ENCODE measurements at places on chromosomes 3 and 15.

DNA sequence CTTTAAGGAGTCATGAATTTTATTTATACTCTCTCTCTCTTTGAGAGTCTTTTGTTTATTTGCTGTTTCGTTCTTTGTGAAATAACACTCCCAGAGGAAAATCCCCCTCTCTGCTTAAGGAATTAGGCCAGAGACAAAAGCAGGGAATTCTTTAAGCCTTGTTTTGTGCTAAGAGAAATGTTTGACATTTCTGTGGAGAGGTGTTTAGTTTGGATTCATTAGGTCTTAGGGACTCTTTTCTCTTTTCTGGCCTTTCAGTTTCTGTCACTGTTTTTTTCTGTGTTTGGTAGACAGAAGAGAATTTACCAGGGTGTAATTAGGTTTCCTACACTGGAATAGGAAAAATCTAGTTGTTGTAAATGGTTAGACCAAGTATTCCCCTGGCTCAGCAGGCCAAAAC lies 241.8 kb upstream of the NR2F2 start:
- DNase-seq, result no peak

DNA sequence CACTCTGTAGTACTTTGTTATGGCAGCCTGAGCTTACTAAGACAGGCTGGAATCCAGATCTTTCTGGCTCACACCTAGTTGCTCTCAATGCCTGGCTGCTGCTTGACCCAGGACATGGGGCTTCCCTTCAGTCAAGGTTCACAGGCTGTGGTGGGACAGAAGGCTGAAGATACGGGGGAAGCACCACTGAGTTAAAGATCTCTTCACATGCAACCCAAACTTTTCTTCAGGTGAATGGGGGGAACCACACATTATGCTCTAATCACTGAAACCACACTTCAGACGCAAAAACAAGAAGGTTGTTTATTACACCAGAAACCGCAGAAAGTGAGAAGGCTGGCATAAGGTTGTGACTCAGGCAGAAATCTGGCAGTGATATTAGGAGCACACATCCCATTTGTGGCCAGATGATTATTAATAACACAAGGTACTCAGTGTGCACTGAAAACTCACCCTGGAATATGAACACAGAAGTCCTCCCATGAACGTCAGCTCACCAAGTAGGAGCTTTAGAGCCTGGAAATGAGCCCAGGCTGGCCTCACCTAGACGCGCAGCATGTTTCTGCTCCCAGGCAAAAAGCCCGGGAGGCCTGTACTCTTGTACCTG lies 230.5 kb upstream of the CHRNA7 start:
- DNase-seq, result no peak

GRCh38 chr15:36778531-36778930 lies 199.1 kb downstream of the CDIN1 start:
- DNase-seq, result peak; percentile 93

DNA sequence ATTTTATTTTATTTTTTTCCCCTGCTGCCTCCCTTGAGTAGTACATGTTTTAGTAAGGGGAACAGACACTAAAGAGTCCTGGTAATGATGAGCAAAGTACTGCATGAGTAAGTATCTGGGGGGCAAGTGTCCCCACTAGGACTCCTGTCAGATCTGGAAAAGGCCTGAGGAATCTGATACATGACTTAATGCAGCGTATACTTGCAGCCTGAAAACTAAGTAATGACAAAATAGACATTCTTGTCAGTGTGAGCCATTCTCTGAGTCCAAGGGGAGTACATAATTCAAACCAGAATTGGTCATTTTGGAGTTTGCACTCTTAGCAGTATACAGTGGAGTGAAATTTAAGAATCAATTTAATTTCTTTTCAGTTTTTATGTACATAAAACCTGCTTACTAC lies 27.5 kb downstream of the NXPE3 start:
- peak; percentile 32 for DNase-seq

DNA sequence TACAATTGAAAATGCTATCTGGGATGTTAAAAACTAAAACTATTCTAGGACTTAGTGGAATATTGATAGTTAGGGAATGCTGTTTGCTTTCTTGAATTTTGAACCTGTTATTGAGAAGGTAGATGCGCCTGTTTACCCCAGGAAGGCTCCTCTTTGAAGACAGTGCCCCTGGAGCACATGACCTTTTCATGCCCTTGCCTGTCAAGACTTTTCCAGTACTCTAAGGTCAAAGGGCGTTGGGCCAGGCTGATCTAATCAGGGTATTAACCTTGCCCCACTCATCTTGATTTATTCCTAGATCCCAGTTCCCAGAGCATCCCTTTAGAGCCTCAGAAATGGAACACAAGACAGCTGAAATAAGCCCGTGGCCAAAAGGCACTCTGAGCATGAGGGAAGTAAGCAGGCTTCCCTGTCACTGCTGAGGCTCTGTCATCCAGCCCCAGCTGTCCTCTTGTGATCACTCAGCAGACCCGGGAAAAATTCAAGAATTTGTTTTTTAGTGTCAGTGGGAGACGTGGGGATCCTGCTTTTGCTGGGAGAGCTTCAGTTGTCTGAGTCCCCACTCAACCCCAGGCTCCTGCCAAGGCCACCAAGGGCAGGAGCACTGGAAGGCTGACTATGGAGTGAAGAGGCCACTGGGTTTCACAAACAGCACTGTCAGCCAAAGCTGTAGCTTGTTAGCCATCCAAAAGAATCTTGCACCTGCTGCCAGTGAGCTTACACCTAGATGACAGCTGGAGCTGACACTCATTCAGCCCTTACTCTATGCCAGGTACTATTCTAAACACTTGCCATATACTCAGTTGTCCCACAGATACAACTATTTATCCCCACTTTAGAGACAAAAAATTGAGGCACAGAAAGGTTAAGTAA lies 169.0 kb downstream of the PGPEP1L start:
- DNase-seq, result no peak

GRCh38 chr3:44326515-44326914 lies 12.1 kb upstream of the TCAIM start:
- no peak for DNase-seq

GRCh38 chr3:47813551-47814177 lies 10.7 kb downstream of the DHX30 start:
- DNase-seq, result no peak

DNA sequence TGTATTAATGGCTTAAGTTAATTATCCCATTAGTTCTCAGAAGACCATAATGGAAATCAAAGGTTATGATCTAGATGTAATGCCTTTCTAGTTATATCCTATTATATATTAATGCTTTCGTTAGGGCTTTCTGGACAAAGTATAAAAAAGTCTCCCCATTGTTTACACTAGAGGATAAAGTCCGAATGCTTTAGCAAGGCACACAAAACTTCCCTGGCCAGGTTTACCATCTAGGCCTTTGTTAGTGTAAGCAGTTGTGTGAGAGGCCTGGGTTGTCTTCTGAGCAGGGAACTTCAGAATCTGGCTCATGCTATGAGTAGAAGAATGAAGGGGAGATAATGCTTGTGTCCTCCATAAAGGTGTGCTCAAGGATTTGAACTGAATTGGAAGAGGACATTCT lies 106.3 kb upstream of the MEIS2 start:
- no peak for DNase-seq

DNA sequence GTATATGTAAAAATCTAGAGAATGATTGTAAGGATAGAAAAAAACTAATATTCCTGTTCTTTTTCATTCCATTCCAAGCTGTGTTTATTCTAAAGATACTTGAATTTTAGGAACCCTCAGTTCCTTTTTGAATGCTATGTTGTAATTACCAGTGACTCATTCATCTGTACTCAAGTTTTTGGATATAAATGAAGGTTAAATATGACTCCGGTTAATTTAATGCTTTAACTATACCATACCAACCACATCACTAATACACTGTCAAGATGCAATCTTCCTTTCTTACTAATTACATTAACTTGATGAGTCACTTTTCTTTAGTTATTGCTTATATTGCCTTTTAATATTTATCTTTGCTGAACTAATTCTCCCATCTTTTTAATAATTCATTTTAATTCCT lies 68.8 kb upstream of the ZNF148 start:
- peak; percentile 92 for DNase-seq

- DNase-seq, result peak; percentile 32
Measured at GRCh38 chr3:160381470-160381869, 17.6 kb downstream of the IFT80 start.

GRCh38 chr3:125481786-125482185 lies 38.2 kb downstream of the SNX4 start:
- peak; percentile 13 for DNase-seq

GRCh38 chr15:26433818-26434217 lies 339.0 kb downstream of the GABRB3 start:
- no peak for DNase-seq

GRCh38 chr15:92012368-92012629 lies 158.8 kb downstream of the SLCO3A1 start:
- DNase-seq, result peak; percentile 3

DNA sequence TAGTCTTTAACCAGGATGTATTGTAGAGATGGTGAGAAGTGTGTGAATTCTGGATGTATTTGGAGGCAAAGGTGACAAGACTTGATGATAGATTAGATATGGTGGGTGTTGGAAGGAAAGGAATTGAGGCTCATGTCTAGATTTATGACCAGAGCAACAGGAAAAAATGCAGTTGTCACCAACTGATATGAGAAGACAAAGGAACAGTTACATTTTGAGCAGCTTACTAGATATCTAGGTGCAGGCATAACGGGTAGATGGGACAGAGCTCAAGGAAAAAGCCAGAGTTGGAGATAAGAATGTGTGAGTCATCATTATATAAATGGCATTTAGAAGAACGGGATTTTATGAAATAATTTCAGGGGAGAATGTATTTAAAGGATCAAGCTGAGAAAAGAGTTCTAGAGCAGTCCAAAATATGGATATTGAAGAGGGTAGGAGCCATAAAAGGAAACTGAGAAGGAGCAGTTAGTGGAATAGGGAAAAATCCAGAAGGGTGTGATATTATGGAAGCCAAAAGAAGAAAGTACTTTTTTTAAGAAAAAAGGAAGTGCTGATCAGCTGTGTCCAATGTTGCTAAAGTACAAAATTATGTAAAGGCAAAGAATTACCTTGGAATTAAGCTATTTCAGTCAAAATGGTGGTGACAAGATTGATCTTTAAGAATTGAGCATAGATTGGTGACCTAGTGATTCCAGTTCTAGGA lies 262.5 kb downstream of the CGGBP1 start:
- DNase-seq, result no peak

DNA sequence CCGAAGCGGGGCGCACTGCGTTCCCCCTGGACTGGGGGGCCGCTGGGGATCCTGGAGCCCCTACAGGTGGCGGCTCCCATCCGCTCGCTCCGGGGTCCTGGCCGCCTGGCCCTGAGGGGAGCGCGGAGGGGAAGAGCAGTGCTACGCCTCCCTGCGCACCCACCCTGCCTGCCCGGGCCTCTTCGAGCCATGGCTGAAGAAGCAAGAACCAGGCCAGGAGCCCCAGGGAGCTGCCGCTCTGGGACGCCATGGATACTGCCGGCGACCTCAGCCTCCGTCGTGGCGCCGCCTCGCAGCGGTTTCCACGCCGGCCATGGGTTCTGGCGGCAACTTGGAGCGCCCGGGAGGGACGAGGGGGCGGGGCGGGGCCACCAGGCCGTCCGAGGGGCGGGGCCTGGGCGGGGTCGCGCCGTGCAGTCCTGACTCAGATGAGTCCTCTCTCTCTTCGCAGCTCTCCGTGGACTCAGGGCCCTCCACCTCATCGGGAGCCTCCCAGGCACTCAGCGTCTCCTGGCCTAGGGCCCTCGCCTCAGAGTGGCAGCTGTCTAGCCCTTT lies 50.9 kb downstream of the MYL3 start:
- DNase-seq, result peak; percentile 74

GRCh38 chr3:184748219-184749135 lies 36.6 kb upstream of the MAGEF1 start:
- no peak for DNase-seq

GRCh38 chr3:43921056-43921648 lies 230.4 kb downstream of the ABHD5 start:
- no peak for DNase-seq

GRCh38 chr3:191761906-191762305 lies 300.9 kb downstream of the PYDC2 start:
- DNase-seq, result no peak

- no peak for DNase-seq
Measured at GRCh38 chr3:31762097-31762764, 218.8 kb downstream of the OSBPL10 start.

DNA sequence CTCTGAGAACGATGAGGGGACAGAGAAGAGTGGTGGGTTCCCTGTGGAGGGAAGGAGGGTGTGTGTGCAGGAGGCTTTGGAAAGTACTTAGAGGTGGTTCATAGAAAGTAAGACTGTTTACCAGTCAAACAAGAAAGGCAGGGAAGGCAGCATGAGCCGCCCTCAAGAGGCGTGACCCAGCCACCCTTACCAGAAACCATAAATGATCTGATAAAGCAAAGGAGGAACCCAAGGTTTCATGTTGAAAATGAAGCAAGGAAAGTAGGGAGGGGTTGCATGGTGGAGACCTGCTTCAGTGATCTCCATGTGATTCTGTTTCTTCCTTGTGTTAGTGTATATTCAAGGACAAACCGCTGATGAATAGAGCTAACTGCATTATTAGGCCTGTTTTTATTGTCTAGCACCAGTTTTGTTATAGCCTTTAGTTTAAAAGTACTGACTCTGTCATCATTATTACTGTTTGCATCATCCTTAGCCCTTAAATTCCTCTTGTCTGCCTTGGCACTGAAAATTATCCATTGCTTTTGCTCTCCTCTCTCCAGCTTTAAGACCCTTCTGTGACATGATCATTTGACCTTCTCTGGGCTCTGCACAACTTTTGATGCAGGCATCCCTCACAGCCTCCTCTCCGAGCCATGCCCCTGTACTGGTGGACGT lies 96.1 kb downstream of the STAC start:
- peak; percentile 43 for DNase-seq

- DNase-seq, result no peak
Measured at GRCh38 chr15:37245358-37245757, 145.0 kb upstream of the MEIS2 start.

- no peak for DNase-seq
Measured at GRCh38 chr3:166362698-166363097, 525.5 kb upstream of the BCHE start.

DNA sequence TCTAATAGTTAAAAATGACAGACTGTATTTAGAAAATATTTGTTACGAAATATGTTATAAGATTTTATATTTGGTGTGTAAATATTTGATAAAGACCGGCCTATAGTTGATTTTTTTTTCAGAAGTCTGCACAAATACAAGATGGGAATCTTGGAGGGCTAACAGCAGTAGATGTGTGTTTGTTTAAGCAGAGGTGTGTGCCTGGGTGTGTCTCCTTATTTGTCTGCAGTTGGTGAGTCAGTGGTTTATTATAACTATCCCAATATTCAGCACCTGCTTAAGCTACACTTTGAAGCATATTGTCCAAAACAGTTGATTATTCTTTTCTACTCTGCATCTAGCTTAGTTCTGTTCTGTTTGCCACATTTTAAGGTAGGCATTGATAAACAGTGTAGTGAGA lies 12.4 kb downstream of the GLCE start:
- no peak for DNase-seq

GRCh38 chr3:196789885-196790359 lies 50.3 kb downstream of the PAK2 start:
- DNase-seq, result no peak

Measured in EH (cell line).